Activated naive CD4-positive, alpha-beta T cell treated with Interleukin-2 at 50 U/mL for 16 hours (primary cell): ENCODE measurements at places on chromosomes 6 and 20.

GRCh38 chr6:143055213-143055612 lies 5.5 kb upstream of the AIG1 start:
- no peak for DNase-seq

DNA sequence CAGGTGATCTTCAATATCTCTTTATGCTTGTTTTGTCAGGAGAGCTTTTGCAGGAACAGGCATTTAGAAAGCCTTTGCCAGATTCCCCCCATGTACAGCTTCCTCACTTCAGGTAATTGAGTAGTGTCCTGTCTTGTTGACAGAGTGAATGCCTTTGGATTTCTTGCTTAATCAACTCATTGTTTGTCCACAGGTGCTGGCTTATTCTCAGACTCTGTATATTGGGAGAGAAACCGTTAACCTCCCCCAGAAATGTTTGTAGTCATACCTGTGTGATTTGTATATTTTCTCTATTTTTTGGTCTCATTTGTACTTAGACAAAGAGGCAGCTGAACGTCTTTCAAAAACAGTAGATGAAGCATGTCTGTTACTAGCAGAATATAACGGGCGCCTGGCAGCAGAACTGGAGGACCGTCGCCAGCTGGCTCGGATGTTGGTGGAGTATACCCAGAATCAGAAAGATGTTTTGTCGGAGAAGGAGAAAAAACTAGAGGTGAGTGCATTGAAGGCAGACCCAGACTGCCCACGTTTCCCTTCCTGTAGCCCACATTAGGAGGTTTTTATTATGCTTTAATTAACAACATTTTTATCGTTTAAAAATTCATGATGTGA lies 32.3 kb downstream of the RPRD1B start:
- no peak for DNase-seq

DNA sequence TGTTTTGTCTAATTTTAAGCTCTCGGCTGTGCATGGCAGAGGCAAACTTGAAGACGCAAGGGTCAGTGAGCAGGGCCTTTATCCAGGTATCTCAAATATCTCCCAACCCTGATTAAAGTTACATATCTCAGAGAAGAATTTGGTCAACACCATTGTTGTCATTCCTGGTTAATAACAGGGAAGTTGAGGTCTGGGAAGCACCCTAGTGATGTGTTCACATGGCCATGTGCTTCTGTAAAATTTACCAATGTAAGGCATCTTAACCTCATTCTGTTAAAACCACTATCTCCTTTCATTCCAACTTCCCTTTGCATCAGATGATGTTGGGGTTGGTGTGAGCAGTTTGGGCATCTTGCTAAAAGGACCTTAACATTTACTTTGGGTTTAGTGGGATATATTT lies 4.0 kb upstream of the FAM110A start:
- no peak for DNase-seq

DNA sequence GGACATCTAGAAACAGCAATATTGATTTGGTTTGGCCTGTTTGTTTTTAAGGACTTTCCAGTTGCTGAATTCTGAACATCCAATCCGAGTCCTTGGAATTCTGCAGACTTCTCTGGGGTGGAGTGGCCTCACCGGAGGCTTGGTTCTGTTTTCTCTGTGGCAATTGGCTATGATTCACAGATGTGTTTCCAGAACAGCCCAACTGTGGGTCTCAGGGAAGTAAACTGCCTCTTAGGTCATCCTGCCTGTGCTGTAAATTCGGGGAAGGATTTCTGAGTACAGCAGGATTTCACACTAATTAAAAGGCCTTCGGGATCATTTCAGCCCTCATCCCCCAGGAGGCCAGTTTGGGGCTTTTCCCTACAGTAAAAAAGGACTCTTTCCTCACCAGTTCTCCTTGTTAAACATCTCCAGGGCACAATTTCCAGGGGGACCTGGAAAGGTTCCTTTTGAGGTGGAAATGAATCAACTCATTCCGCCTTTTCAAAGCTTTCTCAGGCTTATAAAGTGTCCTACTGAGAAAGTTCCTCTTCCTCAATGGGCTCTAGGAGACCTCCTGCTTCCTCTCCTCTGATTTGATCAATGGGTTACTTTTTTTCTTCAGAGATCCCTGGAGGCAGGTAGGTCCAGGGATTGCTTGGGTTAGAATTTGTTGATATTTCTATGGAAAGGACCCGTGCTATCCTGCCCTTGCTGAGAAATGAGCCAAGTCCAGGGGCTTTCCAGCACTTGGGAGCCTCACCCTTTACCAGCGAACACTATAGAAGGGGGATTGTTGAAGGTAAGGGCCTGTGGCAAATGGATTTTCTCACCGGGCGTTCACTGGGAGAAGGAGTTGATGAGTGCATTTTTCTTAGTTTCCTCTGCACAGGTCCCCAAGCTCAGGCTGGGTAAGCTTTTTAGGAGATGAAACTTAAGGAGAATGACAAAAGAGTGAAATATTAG lies 114.6 kb downstream of the CLIC5 start:
- DNase-seq: no peak

DNA sequence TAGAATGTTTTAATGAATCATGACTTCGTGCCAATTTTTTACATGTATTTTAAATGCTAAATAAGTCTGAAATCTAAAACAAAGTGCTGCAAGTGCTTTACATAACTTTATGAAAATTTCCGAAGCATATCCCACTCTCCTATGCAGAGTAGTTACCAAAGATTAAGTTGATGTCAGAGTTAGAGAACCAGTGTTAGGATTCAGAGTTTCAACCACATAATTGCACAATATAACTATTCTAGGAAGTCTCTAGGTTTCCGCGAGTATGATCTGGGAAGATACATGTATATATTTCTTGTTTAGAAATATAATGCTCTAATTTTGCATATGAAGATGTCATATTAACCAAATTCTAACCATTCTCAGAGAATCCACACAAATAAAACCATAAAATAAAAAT lies 74.8 kb downstream of the ASCC3 start:
- DNase-seq: no peak

- no peak for DNase-seq
These were observed 3.1 kb downstream of the DSP start for GRCh38 chr6:7544597-7544996.

GRCh38 chr6:130500693-130501092 lies 134.9 kb downstream of the TMEM200A start:
- no peak for DNase-seq

DNA sequence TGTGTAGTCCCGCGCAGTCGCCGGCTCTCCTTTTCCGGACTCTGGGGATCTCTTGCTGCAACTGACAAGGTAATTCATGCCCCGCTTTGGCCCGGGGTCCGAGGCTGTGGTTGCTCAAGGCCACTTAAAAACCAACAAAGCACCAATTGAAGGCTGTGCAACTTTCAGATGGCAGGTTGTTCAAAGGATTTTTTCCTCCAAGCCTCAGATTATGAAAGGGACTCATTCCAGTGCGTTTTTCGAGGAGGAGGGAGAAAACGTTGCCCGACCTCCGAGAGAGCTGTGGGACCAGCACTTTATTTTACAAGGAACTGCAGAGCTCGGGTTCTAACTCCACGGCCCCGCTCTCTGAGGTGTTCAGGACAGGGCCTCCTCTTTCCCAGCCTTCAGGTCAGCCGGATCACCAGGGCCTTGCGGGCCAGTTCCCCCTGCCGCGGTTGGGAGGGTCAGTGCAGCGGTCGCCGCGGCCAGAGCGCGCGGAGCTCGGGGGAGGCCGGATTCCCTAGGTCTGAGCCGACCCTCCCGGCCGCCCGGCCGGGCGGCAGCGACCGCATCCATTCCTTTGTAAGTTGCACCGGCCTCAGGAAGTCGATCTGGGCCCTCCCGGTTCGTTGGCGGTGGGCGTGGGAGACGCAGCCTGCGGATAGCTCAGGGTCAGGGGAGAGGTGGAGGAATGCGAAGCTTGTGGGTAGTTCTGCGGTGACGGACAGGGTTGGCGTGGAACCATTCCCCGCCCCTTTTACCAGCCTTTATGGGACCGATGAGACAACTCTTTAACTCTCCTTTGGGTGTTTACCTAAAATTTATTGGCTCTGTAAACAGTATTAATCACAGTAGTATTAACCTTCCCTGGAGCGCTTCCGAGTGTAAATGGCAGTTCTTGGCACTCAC lies 1.6 kb downstream of the UTRN start:
- no peak for DNase-seq

- DNase-seq: no peak
These were observed 208.0 kb upstream of the KCNQ5 start for GRCh38 chr6:72413884-72414283.
